ENCODE measurements at places on chromosomes 12 and 14. TPM values are rescaled to one million over a fixed set of nuclear protein-coding genes. Genes with fewer than 3 reads are reported as not detected.

SMIM10L1 gene
- 9.6 TPM for total RNA-seq

TAS2R42 gene
- total RNA-seq: 0.09 TPM

KRT79 gene
- 1.0 TPM for total RNA-seq

TMED10 gene
- 146 TPM for total RNA-seq

DIO3 gene
- total RNA-seq: 0.24 TPM

ARF6 gene
- total RNA-seq: 34.8 TPM

OR4E2 gene
- 0.09 TPM for total RNA-seq

MIS18BP1 gene
- 44.9 TPM for total RNA-seq

GRCh38 chr14:56194042-56194441 is 75.8 kb downstream of the PELI2 start:
- peak; percentile 60 for DNase-seq

GRCh38 chr12:67881565-67881964 is 107.7 kb upstream of the IFNG-AS1 start:
- no peak for DNase-seq

- no peak for DNase-seq
Measured at GRCh38 chr12:104488374-104488773, 31.6 kb downstream of the CHST11 start.

GRCh38 chr12:42704340-42704739 is 114.8 kb upstream of the PRICKLE1 start:
- no peak for DNase-seq

GRCh38 chr12:5485454-5485853 is 53.5 kb downstream of the NTF3 start:
- no peak for DNase-seq

DNA sequence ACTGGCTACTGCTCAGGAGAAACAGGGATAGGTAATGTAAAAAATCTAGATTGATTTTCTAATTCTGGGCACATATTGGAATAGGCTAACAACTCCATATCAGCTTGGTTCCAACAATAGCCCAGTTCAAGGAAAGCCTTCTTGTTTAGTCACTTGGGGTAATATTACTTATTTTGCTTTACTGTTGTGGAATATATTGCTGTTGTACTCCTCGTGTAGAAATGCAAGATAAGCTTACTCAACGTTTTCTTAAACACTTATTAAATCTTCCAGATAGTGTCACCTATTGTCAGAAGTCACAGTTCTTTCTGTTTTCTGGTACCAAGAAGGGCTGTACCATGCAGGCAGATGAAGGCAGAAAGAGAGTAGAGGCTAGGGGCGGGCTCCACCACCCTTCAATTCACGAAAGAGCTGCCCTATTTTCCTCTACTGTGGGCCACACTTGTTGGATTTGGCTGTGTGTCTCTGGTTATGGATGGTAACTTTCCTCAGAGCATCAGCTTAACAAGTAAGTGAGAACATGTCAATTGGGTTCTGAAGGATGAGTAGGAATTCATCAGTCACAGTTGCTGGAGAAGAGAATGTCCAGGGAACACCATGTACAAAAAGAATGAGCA is 38.0 kb downstream of the CLMN start:
- DNase-seq: no peak

GRCh38 chr12:46523863-46524770 is 151.5 kb upstream of the SLC38A2 start:
- DNase-seq: peak; percentile 85

DNA sequence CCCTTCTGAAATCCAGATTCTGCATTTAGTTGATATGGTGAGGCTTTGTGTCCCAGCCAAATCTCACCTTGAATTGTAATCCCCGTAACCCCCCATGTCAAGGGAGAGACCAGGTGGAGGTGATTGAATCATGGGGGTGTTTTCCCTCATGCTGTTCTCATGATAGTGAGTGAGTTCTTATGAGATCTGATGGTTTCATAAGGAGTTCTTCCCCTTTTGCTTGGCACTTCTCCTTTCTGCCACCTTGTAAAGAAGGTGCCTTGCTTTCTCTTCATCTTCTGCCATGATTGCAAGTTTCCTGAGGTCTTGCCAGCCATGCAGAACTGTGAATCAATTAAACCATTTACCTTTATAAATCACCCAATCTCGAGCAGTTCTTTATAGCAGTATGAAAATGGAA is 23.1 kb upstream of the C12orf42 start:
- no peak for DNase-seq

DNA sequence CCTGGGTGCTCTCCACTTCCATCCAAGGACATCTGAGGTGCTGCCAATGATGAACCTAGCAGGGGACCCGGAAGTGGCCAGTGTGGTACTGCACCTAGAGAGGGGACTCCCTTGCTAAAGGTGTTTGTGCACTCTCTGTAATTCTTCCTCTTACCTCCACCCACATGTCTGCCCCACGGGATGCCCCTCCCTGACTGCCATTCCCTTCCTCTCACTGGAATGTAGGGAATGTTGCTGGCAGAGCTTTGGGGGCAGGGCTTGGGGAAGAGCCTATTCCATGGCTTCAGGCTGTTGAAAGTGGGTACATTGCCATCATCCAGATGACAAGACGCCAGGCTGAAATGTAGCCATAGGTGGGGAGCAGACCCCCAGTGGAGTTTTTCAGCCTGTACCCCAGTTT is 153.2 kb downstream of the SMOC1 start:
- no peak for DNase-seq

GRCh38 chr14:95495538-95496025 is 20.9 kb downstream of the SYNE3 start:
- no peak for DNase-seq

- no peak for DNase-seq
Measured at GRCh38 chr14:59463787-59464485, 1.2 kb downstream of the GPR135 start.

GRCh38 chr12:103880299-103881142 is 39.5 kb upstream of the NT5DC3 start:
- DNase-seq: no peak

GRCh38 chr12:13203034-13203922 is 6.8 kb downstream of the EMP1 start:
- no peak for DNase-seq

DNA sequence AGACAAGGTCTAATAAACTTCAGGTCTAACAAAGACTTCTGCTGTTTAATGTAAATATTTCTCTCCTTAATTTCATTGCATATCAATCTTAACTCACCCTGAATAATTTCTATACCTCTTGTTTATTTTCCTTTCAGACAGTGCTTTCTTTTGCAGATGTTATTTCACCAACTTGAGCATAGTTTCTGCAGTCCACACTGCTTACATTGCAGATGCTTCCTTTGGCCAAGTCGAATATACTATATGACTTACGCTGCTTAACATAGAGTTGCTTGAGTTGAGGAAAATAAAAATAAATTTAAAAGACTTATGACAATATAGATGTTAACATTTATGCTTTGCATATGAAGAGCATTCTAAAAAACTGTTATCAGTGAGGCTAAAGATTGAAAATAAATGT is 217.7 kb downstream of the PTPRO start:
- DNase-seq: no peak

DNA sequence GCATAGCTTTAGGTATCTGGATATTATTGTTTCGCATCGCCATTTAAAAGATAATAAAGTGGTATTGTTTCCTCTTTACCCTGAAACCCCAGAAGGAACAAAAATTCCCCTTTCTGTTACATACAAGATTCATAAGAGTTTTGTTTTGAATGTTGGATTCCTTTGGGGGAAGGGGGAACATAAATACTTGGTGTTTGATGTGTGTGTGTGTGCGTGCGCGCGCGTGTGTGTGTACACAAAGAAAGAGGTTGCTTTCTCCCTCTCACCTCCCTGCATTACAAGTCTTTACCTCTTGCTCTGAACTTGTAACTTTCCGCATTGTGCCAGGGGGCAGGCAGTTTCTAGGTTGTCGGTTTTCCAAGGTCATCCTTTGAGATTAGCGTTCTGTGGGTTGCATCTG is 76.4 kb downstream of the GPATCH2L start:
- no peak for DNase-seq

DNA sequence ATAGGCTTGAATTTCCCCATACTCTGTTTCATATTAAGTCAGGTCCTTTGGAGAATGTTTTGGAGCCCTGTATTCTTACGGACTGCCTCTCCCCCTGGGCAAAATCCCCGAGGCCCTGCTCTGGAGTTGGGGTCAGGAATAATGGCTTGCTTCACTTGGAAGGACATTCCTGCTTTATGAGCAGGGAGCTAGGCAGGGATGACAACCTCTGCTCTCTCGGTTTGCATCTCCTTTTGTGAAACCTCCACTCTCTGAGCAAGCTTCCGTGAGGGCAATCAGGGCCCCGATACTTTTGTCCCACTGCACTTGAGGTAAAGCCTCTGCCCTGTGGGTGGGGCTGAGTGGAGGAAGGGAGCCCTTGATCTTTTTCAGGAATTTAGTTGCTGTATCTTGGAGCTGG is 19.3 kb downstream of the OS9 start:
- no peak for DNase-seq

All from thymus (tissue), 14 donors.